Retinal pigment epithelial cell (primary cell): ENCODE measurements at places on chromosomes 7 and 10.

DNA sequence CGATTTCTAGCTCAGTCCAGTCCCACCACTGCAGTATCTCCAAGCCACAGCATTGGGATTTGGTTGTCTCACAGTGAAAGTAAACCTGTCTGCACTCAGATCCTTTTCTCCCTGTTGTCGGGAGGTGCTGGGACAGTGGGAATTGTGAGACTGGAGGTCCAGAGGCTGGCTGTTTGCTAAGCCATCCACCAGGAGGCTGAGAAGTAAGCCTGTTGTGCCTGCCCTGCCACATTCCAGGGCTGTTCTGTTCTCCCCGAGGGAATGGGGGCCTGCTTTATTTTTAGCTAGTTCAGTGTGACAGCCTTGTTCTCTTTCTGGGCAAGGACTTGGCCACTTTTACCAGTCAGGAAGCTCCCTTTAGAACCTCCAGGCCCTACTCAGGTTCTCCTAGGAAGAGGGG, 54.9 kb downstream of the HK1 start:
- DNase-seq, result no peak

GRCh38 chr10:20991526-20991925, 94.4 kb upstream of the NEBL start:
- DNase-seq, result no peak

DNA sequence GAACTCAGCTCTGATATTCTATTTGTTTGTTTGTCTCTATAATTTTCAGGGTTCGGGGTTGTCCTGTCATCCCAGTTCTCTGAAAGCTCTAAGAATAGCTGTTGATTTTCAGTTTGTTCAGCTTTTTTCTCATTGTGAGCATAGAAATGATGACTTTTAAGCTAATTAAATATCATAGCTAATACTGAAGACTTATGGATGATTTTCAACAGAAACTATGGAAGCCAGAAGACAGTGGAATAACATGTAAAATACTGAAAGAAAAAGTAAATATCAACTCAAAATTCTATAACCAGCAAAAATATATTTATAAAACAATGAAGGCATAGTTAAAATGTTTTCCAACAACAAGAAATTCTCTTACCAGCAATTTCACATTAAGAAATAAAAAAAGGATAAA, 96.4 kb upstream of the ETV1 start:
- DNase-seq, result no peak

- no peak for DNase-seq
Observed at GRCh38 chr7:118642396-118642795, 417.9 kb downstream of the ANKRD7 start.

- no peak for DNase-seq
Observed at GRCh38 chr10:79393221-79393923, 46.1 kb downstream of the PPIF start.

GRCh38 chr10:11714750-11715365, 27.3 kb upstream of the ECHDC3 start:
- no peak for DNase-seq

DNA sequence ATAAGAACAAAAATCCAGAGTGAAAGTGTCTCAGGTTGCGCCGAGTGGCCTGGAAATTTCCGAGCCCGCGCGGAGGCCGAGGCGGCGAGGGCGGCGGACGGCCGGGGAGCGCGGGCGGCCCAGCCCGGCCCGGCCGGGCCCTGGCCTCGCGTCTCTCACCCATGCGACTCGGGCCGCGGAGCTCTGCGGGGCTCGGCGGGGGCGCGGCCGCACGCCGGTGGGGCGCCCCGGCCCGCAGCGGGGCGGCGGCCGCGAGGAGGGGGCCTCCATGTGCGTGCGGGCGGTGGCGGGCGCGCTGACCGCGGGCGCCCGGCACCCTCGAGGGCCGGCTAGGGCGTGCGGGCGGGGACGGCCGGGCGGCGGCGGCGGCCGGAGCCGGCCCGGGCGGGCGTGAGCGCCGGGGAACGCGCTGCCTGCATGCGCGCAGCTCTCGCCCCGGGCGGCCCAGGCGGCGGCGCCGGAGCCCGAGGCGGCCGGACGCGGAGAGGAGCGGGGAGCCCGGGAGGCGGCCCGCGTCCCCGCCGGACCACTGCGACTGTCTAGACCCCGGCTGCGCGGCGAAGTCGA, 302 bp upstream of the EN2 start:
- no peak for DNase-seq

- no peak for DNase-seq
Observed at GRCh38 chr7:139914306-139915267, 85.5 kb downstream of the TBXAS1 start.

GRCh38 chr7:98203964-98204605, 7.2 kb upstream of the BHLHA15 start:
- no peak for DNase-seq

DNA sequence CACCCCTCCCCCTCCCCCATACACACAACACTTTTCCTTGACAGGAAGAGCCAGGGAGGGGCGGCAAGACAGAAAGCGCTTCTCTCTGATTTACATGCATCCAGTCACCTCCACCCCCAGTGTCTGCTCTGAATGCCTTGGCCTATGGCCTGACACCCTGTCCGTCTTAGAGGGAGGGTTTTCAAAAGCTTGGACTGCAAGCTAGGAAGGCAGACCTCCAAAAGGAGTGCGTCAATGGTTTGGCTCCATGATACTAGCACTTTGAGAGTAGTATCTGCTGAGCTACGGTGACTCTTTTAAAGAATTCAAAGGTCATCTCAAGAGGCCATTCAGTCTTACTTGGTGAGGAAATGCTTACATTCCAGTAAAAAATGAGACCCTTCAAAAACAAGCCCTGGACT, 20.3 kb upstream of the PAX2 start:
- DNase-seq, result no peak

DNA sequence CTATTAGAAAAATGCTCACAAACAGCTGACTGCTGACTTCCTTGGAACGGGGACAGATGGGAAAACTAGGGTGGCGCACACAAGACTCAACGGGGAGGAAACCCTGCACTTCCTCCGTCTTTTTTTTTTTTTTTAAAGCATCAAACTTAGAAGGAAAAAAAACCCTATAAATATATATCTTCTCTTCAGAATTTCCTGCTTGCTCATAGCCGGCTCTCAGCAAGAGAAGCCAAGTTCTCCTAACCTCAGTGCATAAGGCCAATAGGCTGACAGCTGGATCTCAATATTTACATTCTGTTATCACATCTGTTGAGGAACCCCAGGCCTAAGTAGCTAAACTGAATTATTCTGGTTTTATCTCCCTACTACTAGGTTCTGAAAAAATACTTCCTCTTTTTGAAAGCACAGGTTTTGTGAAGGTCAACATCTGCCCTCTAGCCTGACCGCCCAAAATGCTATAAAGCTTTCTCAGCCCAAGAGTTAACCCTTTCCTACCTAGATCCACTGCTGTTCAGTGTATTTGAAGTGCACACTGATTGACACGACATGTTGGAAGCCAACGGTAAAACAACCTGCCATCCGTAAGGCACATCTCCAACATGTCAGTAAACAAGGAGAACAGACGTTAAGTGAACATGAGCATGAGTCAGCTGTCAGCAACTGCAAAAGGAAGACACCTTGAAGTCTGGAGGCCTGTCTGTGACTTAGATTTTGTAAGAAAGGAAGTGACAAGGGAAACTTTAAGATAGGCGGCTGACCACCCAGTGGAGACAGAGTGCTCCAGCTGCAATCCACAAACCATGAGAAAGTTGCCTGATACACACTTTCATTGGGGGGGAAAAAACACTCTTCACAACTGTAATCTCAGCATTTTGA, 83.8 kb downstream of the EBLN1 start:
- no peak for DNase-seq

GRCh38 chr10:28020080-28020860, 21.4 kb upstream of the ODAD2 start:
- no peak for DNase-seq

DNA sequence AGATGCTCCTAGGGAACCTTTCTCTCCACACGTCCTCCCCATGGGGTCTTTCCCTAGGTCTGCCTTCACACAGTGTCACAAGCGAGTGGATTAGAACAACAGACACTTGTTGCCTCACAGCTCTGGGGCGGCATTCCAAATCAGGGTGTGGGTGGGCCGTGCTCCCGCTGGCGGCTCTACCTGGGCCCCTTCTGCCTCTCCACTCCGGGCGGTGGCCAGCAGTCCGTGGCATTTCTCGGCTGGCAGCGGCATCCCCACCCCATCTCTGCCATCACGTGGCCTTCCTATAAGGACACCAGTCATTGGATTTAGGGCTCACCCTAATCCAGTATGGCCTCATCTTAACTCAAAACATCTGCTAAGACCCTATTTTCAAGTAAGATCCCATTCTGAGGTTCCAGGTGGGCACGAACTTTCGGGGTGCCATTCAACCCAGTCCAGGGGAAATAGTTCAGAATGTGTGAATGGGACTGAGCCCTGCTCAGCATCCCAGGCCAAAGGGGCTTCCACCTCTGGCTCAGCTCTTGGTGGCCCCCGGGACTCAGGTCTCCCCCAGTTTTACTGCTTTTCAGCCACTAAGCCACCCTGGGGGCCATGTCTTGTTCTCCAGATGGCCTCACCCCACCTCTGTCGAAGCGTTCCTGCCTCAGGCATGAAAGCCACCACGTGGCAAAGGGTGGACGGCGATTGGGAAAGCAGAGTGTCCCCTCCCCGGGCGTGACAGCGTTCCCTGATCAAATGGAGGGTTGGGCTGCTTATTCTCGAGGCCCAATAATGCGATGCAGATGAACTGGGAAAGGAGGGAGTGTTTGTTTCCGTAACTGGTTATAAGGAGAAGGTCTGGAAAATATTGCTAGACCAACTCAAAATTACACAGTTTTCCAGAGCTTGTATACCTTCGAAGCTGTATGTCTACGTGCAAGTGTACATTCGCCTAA, 350.0 kb downstream of the GLRX3 start:
- DNase-seq, result no peak

DNA sequence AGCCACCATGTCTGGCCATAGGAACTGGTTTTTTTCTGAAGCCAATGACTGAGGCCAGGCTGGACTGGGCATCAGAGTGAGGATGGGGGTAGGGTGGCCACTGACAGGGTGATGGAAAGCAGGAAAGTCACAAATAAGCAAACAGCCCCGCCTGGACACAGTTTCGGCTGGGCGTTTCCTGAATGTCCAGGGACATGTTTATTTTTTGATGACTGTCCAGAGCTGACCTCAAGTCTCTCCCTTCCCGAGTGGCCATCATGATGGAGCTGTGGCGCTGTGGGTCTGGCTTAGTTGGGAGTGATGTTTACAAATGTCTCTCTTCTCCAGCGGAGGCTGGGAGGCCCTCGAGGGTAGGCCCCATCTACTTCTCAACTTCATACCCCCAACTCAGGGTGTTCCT, 37.1 kb upstream of the COMTD1 start:
- DNase-seq, result no peak

DNA sequence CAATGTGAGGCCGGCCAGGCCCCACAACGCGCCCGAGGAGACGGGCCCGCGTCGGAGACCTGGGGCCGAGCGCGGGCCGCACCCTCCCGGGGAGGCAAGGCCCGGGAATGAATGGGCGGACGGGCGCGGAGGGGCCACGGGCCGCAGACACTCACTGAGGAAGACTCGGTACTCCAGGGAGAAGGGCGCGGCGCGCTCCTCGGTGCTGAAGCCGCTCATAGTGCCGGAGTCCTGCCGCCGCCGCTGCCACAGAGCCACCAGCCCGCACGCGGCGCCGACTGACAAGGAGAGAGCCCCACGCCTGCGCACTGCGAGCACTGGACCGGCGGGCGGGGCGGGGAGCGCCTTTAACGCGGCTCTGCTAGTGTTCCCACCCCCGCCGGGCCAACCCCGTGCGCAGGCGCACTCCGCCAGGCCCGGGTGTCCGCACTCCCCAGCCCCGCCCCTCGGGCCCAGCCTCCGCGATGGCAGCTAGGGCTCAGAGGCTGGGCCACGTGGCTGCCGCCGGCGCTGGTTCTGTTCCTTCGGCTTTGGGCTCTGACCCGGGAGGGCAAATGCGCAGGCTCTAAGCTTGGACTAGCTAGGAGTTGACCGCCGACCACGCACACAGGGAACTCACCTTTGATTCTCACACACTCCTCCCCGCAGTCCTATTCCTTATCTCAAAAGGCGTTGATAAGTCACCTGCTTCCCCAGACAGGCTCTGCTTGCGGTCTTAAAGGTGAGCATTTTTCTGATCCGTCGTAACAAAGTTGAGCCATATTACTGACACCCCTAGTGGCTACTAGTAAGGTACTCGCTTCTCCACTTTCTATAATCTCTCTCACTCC, at the start of gene PPA1:
Gene PPA1, minus strand, starts transcription at position 321 of the 830 bp plus-strand sequence. Its CDS starts 102 bp downstream, at position 219.
- DNase-seq, result peak; percentile 75
